ENCODE measurements at places on chromosomes 3 and 15.

DNA sequence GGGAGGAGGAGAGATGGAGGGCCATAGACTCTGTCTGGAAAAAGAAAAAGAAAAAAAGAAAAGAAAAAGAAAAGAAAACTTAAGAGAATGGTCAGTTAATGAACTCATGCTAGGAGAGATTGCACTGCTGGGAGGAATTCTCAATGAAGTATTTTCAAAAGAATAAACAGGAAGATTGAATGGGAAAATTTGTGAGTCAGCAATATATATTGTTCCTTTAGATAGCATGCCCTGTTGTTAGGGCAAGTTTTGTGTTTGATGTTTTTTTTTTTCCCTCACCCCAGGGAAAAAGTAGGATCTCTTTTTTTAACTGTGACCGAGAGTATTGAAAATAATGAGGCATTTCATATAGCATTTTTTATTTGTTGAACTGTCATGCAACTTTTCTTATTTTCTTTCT is 7.8 kb upstream of the NR1D2 start:
- H3K36me3 ChIP-seq: no peaks in the 10 kb centered on the region
- no peak overlapping the region for H3K27ac ChIP-seq
- H3K4me3 ChIP-seq: no peak overlapping the region
- no peaks in the 10 kb centered on the region for H3K27me3 ChIP-seq
- no peak for DNase-seq
- H3K4me1 ChIP-seq: no peaks in the 10 kb centered on the region

GRCh38 chr3:46693892-46694226 is 380 bp upstream of the ALS2CL start:
- peaks cover 5% of the 10 kb centered on the region for H3K4me1 ChIP-seq
- peak overlapping the region; percentile 5 for H3K27ac ChIP-seq
- no peak for DNase-seq
- H3K27me3 ChIP-seq: no peaks in the 10 kb centered on the region
- no peaks in the 10 kb centered on the region for H3K36me3 ChIP-seq
- H3K4me3 ChIP-seq: peak overlapping the region; percentile 55

- DNase-seq: no peak
- H3K4me1 ChIP-seq: no peaks in the 10 kb centered on the region
Observed at GRCh38 chr3:40617084-40617483, 92.3 kb downstream of the ZNF621 start.

DNA sequence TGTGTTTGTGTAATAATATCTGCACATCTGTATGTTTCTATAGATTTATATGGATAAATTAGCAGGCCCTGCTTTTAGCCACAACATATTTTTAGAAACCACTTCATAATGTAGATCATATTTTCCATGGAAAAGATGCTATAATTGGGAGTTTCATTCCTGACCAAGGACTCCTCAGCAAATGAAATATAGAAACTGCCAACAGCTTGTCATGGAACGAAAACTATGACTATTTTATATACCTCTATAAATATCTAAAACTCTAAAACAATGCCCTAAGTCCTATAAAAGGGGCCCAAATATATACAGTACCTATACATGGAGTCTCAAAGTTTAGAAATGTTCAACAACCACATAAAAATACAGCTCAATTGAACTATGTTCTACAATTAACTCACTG is 27.9 kb downstream of the EID1 start:
- DNase-seq: no peak
- no peaks in the 10 kb centered on the region for H3K4me1 ChIP-seq
- H3K27ac ChIP-seq: no peak overlapping the region
- H3K36me3 ChIP-seq: no peaks in the 10 kb centered on the region
- no peaks in the 10 kb centered on the region for H3K27me3 ChIP-seq
- no peak overlapping the region for H3K4me3 ChIP-seq

- no peak overlapping the region for H3K4me3 ChIP-seq
- H3K27ac ChIP-seq: no peak overlapping the region
- H3K27me3 ChIP-seq: no peaks in the 10 kb centered on the region
- no peaks in the 10 kb centered on the region for H3K4me1 ChIP-seq
- DNase-seq: no peak
Observed at GRCh38 chr3:2375376-2375775, 276.7 kb downstream of the CNTN4 start.
